ENCODE measurements at places on chromosomes 2 and 18.

- DNase-seq: no peak
These were observed 94.4 kb upstream of the TGFA start for GRCh38 chr2:70647873-70648481.

- DNase-seq: no peak
These were observed 252.5 kb upstream of the SIX2 start for GRCh38 chr2:45261746-45262145.

DNA sequence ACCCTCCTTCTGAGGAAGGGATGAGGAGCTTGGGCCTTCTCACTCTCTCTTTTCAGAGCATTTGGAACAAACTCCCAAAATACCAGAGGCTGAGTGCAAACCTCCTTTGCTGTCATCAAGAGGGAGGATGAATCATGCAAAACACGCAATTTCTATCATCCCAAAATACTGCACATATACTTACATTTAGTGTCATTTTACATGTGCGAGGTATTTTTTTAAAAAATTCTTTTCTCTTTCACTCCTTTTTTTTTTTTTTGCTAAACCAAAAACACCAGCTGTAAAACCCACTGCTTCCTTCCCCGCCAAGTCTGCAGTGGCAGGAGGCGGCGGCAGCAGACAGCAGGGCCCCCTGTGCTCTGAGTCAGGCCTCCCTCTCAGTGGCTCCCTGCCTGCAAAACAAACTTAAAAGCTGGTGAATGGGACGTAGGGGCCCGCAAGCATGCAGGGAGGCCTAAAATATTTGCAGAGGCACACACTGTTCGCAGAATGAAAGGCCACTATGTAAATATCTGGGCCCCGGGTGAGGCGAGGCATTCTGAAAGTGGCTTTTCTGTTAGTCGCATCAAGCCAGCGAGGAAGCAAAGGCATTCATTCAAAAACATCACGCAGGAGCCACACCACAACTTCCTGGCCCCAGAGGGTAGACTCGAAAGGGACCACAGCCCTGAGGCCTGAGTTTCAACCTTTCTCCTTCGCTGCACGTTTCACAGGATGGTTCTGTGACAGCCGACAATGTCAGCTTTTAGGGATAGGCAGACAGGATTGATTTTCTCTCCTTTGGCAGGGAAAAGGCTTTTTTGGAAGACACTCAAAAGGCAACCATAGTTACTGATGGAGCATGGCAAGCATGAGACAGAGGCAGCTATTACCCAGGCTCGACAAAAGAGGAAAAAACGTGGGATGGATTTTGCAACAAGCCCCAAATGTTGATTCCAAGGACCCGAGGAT lies 73.4 kb downstream of the ACTR2 start:
- peak; percentile 81 for DNase-seq

DNA sequence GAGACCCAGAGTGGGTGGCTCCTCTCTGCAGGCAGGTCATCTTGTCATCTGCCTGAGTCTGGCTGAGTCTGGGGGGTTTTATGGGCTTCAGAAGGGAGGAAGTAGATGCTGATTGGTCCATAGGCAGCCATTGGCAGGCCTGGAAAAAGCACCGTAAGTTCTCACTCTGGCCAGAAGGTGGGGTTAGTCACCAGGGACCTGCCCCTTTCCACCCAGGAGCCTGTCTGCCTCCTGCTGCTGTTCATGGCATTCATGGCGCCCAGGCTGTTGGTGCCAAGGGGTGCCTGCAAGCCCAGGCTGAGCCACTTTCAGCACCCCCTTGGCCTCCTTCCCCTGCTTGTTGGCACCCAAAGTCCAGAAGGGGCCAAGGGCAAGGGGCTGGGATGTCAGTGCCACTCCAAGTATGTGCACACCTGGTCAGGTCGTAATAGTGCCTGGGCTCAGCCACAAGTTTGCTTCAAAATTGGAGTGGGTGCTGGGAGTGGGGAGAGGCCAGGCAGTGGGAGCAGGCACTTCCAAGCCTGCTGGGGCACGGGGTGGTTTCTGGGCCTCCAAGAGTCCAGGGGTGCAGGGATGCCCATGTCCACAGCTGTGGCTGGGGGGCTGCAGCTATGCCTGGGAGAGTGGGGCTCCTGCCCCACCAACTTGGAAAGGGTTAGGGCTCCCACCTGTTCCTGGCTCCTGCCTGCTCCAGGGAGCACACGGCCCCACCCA lies 178.1 kb downstream of the FAM210A start:
- DNase-seq: no peak

- no peak for DNase-seq
These were observed 336.6 kb downstream of the PAX3 start for GRCh38 chr2:221962186-221962585.

- DNase-seq: no peak
These were observed 100.2 kb upstream of the SLC66A3 start for GRCh38 chr2:11054783-11055678.

DNA sequence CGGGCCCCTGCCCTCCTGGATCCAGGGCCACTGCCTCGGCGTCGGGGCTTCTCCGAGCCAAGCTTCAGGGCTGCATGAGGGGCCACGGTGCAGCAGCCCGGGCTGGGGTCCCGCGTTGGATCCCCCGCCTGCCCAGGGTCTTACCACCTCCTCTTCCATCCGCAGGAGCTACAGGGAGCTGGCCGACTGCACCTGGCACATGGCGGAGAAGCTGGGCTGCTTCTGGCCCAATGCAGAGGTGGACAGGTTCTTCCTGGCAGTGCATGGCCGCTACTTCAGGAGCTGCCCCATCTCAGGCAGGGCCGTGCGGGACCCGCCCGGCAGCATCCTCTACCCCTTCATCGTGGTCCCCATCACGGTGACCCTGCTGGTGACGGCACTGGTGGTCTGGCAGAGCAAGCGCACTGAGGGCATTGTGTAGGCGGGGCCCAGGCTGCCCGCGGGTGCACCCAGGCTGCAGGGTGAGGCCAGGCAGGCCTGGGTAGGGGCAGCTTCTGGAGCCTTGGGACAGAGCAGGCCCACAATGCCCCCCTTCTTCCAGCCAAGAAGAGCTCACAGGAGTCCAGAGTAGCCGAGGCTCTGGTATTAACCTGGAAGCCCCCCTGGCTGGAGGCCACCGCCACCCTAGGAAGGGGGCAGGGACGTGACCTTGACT lies 52.1 kb downstream of the RAMP1 start:
- DNase-seq: no peak

DNA sequence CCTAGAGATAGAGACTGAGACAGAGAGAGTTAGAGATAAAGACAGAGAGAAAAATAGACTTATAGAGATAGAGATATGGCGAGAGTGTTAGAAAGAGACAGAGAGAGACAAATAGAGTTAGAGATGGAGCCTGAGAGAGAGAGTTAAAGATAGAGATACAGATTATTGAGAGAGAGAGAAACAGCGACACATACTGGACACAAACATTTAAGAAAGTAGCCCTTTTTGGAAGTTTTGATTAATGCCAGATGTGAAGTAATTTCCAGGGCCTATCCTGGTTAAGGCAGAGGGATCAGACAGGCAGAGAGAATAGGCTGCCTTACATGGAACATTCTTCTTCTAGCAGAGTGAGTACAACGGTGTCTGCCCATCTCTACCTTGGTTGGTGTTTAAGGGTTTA lies 311.6 kb upstream of the CDH7 start:
- DNase-seq: no peak

Data from brain pericyte (primary cell).